Upper lobe of left lung (tissue), 6 donors: ENCODE measurements at places on chromosomes 2 and 18. TPM values are rescaled to one million over a fixed set of nuclear protein-coding genes. Genes with fewer than 3 reads are reported as not detected.

SERPINB4 gene
- not detected for total RNA-seq

FBXO41 gene
- 4.9 TPM for total RNA-seq

DNA sequence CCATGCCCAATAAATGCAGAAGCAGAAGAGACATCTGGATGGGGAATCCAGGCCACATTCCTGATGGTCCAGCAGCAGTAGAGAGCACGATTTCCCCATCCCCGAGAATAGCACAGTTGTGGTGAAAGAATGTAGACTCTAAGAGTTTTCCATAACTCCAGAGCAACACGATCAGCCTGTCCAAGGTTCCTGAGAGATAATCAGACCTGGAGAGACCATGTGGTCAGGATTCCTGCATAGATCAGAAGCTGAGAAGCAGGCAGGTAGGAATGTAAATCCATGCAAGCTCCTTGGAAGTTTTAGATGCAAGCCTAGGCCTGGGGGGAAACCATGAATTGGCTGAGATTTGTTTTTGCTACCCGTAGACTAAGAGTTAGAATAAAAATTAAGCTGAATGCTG is 34.2 kb upstream of the PTPRM start:
- H3K36me3 ChIP-seq, result no peaks in the 10 kb centered on the region
- H3K27me3 ChIP-seq, result no peaks in the 10 kb centered on the region
- no peaks in the 10 kb centered on the region for H3K4me1 ChIP-seq

DNA sequence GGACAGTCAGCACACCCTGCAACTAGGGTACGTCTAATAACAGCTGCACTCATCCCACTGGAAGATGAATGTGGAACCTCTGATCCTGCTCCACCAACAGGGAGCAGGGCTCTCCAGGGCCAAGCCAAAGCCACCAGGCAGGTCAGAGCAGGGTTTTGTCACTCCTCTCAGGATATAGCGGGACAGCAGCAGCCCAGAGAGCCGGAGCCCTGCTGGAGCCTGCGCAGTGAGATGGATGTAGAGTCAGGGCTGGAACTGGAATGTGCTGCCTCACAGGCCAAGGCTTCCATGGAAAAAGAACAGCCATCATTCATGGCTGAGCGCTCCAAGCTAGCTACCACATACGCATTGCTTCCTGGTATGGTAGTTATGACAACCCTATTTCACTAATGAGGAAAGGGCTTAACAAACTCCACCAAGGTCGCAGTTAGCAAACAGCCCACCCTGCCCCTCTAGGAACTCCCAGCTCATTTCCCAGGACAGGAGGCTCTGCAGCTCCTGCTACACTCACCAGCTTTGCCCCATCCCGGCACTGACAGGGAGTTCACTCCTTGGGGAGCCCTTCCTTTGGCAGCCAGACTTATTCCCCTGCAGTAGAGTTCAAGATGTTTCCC is 85.2 kb downstream of the HS1BP3 start:
- H3K4me3 ChIP-seq, result no peak overlapping the region
- DNase-seq, result peak; percentile 51
- no peaks in the 10 kb centered on the region for H3K27me3 ChIP-seq
- no peaks in the 10 kb centered on the region for H3K36me3 ChIP-seq

GRCh38 chr2:169525434-169525833 is 15.9 kb downstream of the KLHL41 start:
- no peak overlapping the region for H3K27ac ChIP-seq
- no peaks in the 10 kb centered on the region for H3K36me3 ChIP-seq
- H3K4me3 ChIP-seq, result no peak overlapping the region
- H3K4me1 ChIP-seq, result no peaks in the 10 kb centered on the region
- no peaks in the 10 kb centered on the region for H3K27me3 ChIP-seq

DNA sequence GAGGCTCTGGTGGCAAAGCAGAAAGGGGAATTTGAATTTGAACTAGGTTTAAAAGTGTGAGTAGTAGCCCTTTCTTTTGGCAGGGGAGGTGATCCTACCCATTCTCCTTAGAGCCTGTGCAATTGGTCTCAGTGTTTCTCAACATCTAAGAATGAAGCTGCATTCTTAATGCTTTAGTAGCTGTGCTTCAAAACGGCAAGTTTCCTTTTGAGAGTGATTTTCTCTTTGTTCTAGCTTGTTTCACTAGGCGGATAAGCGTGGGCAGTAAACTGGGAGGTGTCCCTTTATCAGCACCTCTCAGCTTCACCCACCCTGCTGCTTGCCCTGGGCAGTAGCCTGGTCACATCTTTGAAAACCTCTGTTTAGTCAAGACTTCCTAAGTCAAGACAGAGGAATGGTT is 6.7 kb downstream of the CRIM1 start:
- H3K27ac ChIP-seq, result peak overlapping the region; percentile 38
- no peaks in the 10 kb centered on the region for H3K27me3 ChIP-seq
- DNase-seq, result no peak
- H3K4me3 ChIP-seq, result no peak overlapping the region
- no peaks in the 10 kb centered on the region for H3K36me3 ChIP-seq

GRCh38 chr18:23499291-23499781 is 4.0 kb upstream of the RMC1 start:
- no peak overlapping the region for H3K4me3 ChIP-seq
- H3K4me1 ChIP-seq, result peaks cover 16% of the 10 kb centered on the region
- no peaks in the 10 kb centered on the region for H3K36me3 ChIP-seq
- H3K27ac ChIP-seq, result no peak overlapping the region
- no peak for DNase-seq

GRCh38 chr2:174027956-174028355 is 62.8 kb upstream of the SP3 start:
- peaks cover 23% of the 10 kb centered on the region for H3K4me1 ChIP-seq
- no peaks in the 10 kb centered on the region for H3K36me3 ChIP-seq
- H3K27me3 ChIP-seq, result no peaks in the 10 kb centered on the region
- DNase-seq, result no peak
- no peak overlapping the region for H3K27ac ChIP-seq

GRCh38 chr18:36015629-36016028 is 43.1 kb downstream of the RMP24 start:
- H3K4me1 ChIP-seq, result no peaks in the 10 kb centered on the region
- no peak overlapping the region for H3K4me3 ChIP-seq
- no peaks in the 10 kb centered on the region for H3K27me3 ChIP-seq

DNA sequence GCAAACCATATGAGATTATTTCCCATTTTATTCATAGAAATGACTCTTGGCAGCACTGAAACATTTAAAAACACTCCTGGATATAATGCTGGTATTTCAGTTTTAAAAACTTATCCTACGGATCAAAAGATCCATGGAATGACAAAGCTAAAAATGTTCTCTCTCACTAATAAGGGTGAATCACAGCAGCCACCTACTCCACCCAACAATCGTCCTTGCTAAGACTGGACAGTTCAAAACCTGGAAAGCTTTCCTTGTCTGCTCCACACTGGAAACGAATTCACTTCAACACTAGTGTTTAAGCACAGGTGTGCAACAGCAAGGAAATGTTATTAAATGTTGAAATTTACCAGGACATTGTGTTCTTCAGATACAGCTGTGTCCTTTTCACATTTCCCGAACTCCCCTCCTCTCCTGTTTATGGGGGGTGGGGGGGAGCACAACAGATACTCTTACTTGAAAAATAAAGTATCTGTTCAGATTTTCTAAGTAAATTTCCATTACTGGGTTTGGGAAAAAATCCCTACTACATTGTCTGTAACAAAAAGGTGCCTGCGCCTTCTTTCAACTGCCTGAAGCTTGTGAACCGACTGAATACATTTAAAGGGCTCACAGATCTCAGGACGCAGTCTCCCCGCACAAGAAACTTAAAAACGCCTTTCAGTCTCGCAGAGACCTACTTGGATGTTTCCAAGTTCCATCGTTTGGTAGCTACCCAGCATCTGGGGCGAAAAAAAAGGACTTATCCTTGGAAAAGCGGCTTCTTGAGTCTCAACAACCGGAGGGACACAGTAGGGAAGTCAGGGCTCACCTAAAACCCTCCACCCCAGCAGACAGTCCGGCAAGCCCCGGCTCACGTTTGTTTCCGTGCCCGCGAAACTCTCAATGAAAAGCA is 1.3 kb downstream of the YWHAQ start:
- H3K27me3 ChIP-seq, result no peaks in the 10 kb centered on the region
- DNase-seq, result no peak
- H3K4me3 ChIP-seq, result peak overlapping the region; percentile 87
